ENCODE measurements at places on chromosomes 13 and 19.

- DNase-seq, result peak; percentile 77
Measured at GRCh38 chr19:11137542-11138384, 17.8 kb downstream of the SPC24 start.

- no peak for DNase-seq
Measured at GRCh38 chr13:77817521-77817920, 101.1 kb downstream of the EDNRB start.

- no peak for DNase-seq
Measured at GRCh38 chr13:82165396-82166174, 1716.7 kb downstream of the SLITRK1 start.

- DNase-seq, result no peak
Measured at GRCh38 chr19:17255150-17255621, 9.4 kb downstream of the USHBP1 start.

DNA sequence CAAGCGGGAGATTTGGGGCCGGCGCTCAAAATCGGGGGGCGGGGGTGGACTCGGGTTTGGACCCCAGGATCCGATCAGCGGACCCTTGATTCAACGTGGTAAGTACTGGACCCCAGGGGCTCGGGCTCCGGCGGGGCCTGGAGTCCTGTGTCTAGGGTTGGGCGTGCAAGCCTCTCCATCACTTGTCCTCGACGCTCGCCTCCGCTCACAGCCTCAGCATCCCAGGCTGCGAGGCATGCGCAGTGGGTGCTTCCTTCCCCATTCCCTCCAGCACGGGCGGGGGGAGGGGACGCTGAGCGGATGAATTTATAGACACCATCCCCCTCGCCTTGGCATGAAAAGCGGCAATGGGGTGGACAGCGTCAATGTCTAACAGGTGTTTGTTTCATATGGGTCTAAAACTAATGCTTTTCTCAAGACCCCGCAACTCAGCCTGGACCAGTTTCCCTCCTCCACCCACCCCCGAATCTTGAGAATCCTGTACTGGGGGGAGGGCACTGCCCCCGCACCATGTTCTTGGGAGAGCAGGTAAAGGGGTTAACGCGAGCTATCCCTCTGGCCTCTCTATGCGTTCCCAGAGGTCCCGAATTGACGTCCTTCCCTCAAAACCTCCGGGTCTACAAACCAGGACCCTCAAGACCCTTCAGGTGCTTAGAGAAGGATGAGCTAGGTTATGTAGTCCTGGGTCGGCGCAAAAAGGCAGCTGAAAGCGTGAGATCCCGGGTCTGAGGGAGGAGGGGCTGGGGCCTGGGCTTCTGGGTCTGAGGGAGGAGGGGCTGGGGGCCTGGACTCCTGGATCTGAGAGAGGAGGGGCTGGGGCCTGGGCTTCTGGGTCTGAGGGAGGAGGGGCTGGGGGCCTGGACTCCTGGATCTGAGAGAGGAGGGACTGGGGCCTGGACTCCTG is 579 bp downstream of the CPT1C start:
- peak; percentile 81 for DNase-seq

DNA sequence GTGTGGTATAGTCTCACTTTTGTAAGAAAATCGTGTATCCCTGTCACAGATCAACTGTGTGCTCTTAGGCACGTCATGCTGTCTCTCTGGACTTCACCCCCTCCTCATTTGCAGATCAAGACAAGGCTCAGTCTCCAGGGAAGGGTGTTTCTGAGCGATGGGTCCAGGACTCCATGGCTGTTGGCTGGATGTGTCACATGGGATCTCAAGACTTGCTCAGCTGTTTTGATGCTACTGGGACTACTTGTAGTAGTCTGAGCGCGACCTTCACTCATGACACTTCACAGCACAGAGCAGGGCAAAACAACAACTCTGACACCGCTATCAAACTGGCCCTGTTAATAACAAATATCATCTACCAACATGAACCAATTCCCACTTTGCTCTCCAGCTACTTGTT is 36.2 kb downstream of the SMAD9 start:
- DNase-seq, result no peak

GRCh38 chr13:113324398-113324797 is 27.4 kb downstream of the LAMP1 start:
- no peak for DNase-seq

GRCh38 chr13:50481936-50482335 is 361.6 kb downstream of the DLEU7 start:
- DNase-seq, result no peak

DNA sequence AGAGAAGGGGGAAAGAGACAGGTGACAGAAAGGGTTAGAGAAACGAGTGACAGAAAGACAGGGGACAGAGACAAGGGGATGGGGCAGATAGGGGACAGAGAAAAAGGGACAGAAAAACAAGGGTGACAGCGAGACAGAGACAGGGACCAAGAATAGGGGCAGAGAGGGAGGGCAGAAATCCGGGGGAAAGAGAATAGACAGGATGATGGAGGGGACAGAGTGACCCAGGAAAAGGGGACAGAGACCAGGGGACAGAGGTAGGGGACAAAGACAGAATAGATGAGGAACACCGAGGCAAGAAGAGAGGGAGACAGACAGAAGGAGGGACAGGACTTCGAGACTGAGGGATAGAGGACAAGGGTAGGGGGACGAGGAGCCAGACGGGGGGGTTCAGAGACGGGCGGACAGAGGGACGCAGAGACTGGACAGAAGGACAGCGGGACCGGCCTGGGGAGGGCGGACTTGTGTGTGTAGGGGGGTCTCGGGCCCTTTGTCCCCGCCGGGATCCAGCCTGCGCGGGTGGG is 593 bp downstream of the CADM4 start:
- no peak for DNase-seq

- DNase-seq, result no peak
Measured at GRCh38 chr19:279231-279630, 12.0 kb downstream of the PLPP2 start.

- no peak for DNase-seq
Measured at GRCh38 chr19:1862424-1863327, 703 bp downstream of the KLF16 start.

DNA sequence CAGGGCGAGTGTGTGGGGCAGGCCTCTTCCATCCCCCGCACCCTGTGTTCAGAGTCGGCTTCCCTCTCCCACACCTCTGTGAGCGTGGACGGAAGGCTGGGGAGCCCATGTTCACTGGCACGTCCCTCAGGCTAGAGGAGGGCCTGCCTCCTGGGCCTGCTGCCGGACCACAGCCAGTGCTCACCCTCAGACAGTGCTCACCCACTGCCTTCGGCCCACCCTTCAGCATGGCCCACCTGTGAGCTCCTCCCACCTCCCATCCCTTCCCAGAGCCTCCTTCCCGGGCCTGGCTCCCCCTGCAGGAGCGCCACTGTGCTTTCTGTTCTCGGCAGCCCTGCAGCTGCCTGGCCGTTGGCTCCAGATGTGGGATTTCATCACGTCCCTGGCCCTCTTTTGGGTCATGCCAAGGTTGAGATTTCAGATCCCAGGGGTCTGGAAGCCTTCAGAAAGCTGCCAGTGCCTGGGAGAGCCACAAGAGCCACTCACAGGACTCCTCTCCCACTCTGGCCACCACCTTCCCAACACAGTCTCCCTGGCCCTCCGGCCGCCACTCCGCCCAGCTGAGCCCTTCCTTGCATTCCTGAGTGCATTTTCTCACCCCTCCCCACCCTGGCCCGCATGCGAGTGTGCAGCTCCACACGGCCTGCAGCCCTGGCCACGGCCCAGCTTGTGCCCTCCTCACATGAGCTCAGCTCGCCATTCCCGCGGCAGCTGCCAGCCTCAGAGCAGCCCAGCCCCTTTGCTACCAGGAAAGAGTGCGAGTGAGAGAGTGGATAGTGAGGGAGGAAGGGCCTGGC is 25.3 kb downstream of the CAPN12 start:
- DNase-seq, result peak; percentile 75

- DNase-seq, result no peak
Measured at GRCh38 chr13:40653527-40654318, 12.7 kb downstream of the FOXO1 start.

DNA sequence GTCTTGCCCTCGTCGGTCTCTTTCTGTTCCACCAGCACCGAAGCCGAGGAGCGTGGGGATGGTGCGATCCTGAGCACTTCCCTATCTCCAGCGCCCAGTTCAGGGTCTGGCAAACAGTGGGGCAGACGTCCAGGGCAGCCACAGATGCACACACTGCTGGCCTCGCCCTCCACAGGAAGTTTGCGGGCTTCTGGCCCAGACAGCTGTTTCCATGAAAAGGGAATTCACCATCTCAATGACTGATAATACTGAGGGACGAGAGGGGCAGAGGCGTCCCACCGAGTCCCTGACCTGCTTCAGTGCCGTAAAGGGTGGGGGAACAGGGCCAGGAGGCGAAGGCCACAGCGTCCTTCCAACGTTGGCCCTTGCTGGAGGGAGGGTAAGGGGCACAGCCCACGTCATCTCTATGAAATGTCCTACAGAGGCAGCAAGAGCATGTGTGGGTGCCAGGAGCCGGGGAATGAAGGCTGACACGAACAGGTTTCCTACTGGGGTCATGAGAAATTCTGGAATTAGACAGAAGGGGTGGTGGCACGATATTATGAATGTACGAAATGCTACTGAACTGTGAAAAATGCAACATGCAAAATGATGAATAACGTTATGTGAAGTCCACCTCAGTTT is 19.5 kb downstream of the SHC2 start:
- DNase-seq, result peak; percentile 66

DNA sequence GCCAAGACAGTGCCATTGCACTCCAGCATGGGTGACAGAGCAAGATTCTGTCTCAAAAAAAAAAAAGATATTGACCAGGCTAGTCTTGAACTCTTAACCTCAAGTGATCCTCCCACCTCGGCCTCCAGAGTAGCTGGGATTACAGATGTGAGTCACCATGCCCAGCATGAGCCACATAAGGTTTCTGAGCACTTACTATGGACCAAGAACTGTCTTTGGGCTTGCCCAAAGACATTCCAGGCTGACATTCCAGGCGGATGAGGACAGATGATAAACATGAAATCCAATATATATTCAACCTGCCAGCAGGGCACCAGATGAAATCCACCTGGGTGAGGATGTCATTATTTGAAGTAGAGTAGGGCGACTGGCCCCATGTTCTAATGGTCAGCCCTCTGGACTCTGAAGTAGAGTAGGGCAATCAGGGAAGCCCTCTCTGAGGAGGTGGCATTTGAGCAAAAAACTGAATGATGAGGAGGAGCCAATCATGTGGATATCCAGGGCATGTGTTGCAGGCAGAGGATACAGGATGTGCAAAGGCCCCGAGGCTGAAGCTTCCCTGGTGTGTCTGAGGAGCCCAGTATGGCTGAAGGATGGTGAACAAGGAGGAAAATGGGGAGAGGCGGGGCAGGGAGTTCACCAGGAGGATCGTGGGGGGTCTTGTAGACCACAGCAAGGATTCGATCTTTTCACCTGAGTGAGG is 4.0 kb downstream of the C19orf38 start:
- DNase-seq, result no peak

DNA sequence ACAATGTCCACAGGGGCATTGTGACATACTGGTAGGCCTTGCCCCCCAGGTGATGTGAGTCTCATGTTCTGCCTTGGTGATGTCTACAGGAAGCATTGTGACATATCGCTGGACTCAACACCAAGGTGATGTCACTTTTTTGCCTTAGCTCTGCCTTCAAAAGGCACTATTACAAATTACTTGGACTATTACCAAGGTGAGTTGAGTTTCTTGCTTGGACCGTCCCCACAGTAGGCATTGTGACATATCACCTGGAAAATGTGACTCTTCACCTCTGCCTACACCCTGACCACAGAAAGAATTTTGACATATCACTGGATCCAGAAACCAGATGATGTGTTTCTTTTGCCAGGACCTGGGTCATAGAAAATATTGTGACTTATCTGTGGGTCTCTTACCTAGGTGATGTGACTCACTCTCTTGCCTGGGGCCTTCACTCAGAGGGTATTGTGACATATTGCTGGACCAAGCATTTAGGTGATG is 60.6 kb upstream of the ZNF724 start:
- DNase-seq, result no peak

DNA sequence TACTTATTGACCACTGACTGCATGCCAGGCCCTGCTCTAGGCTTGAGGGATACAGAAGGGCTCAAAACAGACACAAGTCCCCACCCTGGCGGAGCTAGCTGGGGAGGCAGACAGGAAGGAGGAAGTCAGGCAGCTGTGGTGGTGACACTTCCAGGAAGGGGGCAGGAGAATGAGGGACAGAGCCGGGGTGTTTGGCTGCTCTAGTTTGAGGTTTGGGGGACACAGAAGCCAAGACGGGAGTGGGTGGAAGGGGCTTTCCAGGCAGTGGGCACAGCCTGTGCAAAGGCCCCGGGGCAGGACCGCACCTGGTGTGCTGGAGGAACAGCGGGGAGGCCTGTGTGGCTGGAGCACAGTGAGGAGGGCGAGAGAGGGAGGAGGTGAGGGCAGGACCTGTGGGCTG is 4.0 kb downstream of the MRPL54 start:
- DNase-seq, result no peak

DNA sequence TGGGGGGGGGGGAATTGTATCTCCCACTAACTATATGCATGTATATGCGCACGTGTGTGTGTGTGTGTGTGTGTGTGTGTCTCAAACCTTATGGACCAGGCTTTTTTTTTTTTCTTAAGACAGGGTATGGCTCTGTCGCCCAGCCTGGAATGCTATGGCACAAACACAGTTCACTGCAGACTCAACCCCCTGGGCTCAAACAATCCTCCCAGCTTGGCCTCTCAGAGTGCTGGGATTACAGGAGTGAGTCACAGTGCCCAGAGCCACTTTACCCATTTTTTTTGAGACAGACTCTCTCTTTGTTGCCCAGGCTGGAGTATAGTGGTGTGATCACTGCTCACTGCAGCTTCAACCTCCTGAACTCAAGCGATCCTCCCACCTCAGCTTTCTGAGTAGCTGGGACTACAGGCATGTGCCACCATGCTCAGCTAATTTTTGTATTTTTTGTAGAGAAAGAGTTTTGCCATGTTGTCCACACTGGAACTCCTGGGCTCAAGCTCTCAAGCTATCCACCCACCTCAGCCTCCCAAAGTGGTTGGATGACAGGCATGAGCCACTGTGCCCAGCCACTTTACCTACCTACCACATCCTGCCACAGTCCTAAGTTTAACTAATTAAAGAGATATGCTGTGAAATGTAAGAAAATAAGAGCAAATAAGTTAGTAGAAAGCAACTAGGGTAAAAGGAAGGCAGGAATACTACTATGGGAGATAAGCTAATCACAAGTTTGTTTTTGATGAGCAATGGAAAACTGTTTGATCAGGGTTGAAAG is 2.4 kb downstream of the ZMYM5 start:
- DNase-seq, result no peak

DNA sequence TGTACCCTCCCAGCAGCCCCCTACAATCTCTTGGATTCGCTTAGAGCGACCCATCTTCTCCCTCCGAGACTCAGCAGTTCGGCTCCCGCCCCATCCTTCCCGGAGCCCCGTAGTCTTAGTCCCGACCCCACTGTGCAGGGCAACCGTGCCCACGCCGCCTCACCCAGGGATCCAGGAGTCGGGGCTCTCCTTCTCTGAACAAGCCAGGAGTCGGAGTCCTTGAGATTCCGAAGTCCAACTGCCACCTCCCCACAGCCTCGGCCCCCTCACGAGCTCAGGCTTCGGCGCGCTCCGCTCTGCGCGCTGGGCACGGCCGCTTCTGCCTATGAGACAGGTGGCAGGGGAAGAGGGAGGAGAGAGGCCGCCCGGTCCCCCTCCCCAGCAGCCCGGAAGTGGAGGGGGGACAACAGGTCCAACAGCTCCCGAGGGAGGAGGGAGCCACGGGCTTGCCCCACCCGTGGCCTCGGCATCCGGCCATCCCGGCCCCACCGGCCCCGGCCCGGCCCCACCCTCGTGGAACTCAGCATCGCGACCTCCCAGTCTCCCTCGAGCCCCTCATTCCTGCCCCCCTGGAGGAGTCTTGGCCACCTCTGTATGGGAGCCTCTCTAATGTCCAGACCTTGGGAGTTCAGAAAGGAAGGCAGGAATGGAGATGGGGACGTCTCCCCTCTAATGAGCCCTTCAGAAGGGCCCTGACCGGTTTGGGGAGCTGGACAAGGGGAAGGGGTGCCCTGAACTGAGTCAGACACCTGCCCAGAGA is at the start of gene PHLDB3:
PHLDB3 (minus strand) TSS at position 321 of the 760 bp plus-strand sequence. CDS start 628 bp downstream, outside the sequence.
- peak; percentile 87 for DNase-seq

GRCh38 chr13:112056284-112056727 is 10.6 kb upstream of the SOX1 start:
- DNase-seq, result no peak
